ENCODE measurements at places on chromosomes 11 and 22.

DNA sequence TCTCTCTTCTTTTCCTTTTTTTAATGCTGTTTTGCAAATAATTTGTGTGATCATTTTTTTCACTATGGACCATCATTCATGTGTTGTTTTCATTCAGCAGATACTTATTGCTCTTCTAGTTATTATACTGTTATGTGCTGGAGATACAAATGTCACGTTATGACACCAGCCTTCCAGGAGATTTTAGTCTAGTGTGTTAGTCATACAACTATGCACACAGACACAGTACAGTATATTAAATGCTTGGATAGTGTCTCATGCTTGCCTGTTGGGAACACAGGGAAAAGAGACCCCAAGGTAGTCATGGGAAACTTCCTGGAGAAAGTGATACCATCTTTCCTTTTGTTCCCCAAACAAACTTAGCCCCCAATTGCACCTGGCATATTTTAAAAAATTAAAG is 116.1 kb downstream of the UVRAG start:
- DNase-seq: peak; percentile 69

GRCh38 chr11:68680541-68681231 is 3.7 kb upstream of the GAL start:
- no peak for DNase-seq

GRCh38 chr11:100719809-100720221 is 32.7 kb downstream of the ARHGAP42 start:
- peak; percentile 85 for DNase-seq

DNA sequence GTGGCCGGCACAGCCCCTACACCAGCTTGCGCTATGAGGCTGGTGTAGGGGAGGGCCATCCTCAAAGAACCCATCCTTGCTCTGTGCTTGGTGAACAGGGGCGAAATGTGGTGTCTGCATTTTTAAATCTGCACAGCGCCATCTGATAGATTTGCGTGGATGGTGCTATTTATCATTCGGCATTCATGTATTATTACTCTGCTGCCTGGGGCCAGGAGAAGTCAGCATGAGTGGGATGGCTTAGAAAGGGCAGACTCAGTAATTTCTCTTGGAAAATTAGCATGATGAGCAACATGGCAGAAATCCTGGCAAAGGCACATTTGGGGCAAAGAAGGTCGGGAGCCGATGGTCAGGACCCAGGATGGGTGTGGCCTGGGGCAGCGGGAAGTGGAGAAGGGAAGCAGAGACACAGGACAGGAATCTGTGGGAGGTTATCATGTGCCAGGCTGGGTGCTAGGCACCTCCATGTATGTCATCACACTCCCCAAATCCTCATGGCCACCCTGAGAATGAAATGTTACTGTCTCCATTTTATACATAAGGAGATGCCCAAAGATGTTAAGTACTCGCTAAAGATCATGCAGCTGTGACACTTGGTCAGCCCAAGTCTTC is 149.0 kb downstream of the CEP164 start:
- no peak for DNase-seq

- no peak for DNase-seq
Observed at GRCh38 chr11:64237484-64237951, 3.1 kb downstream of the VEGFB start.

DNA sequence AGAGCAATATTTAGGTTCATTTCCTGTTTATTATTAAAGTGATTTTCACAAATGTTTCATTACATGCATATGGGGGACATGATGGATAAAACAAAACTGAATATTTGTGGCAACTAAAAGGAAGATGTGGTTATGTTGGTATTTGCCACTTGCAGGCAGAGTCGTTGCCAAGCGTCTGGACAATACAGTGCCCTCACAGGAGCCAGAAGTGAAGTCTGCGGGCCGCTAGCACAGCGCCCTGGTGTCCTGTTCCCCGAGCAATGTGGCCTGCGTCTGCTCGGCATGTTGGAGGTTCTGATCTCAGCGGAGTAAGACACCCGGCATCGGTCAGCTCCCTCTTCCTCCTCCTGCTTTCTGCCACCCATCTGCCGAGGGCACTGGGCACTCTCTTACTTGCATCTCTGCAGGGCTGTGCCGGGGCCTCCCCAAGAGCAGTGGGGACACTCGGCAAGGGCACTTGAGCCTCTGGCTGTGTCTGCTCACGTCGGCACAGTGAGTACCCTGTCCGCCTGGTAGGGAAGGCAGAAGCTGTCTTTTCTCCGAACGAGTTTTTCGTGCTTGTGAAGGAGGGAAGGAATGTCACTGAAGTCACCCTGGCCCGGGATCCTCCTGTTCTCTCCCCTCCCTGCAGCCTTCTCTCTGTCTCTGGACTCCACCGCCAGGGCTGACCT is 10.5 kb upstream of the TTLL12 start:
- peak; percentile 68 for DNase-seq

GRCh38 chr22:39927544-39927943 is 26.7 kb downstream of the GRAP2 start:
- DNase-seq: no peak

GRCh38 chr11:130785380-130786116 is 130.7 kb downstream of the SNX19 start:
- peak; percentile 21 for DNase-seq

GRCh38 chr22:48742191-48742555 is 1085.5 kb downstream of the BRD1 start:
- DNase-seq: no peak

DNA sequence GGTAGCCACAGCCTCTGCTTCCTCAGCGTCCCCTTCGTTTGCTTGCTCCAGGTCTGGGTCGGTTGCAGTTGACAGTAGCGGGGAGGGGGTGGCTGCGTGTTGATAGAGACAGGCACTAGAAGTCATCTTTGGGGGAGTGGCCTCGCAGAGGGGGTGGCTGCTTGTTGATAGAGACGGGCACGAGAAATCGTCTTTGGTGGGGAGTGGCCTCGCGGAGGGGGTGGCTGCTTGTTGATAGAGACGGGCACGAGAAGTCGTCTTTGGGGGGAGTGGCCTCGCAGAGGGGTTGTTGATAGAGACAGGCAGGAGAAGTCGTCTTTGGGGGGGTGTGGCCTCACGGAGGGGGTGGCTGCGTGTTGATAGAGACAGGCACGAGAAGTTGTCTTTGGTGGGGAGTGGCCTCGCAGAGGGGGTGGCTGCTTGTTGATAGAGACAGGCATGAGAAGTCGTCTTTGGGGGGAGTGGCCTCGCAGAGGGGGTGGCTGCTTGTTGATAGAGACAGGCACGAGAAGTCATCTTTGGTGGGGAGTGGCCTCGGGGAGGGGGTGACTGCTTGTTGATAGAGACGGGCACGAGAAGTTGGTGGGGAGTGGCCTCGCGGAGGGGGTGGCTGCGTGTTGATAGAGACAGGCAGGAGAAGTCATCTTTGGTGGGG is 328.3 kb downstream of the TBC1D22A start:
- peak; percentile 47 for DNase-seq

DNA sequence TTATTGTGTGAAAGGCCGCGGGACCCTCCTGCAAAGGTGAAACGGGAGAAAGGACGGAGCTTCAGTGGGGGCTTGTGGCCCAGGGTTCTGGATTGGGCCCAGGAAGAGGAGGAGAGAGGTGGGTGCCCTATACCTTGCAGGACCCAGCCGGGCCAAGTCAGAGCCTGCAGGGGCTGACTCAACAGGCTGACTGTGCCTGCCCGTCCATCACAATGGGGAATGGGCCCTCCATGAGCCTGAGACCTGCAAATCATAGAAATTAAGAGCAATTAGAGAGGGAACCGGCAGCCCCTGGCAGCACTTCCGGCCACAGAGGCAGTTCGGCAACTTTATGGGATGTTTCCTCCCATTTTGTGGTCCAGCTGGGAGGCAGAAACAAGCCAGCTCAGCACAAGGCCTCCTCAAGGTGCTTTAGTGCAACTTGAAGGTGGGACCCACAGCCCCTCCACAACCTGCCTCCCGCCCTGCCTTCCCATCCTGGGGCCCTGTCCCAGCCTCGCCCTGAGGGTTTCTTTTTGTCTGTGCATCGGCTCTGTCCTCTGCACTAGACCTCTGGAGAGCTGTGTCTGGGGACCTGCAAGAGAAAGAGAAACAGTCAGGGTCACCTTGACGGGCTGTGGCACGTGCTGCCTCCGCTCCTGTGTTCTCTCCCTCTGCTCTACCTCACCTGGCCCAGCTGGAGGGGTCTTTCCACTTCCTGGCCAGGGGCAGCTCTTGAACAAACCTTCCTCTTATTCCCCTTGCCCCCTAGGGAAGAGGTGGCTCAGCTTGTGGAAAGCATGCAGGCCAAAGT is 19.1 kb upstream of the NECTIN1 start:
- no peak for DNase-seq

- no peak for DNase-seq
Observed at GRCh38 chr11:105824457-105825013, 197.5 kb downstream of the MSANTD4 start.

- peak; percentile 4 for DNase-seq
Observed at GRCh38 chr11:113014262-113015097, 53.3 kb downstream of the NCAM1 start.

DNA sequence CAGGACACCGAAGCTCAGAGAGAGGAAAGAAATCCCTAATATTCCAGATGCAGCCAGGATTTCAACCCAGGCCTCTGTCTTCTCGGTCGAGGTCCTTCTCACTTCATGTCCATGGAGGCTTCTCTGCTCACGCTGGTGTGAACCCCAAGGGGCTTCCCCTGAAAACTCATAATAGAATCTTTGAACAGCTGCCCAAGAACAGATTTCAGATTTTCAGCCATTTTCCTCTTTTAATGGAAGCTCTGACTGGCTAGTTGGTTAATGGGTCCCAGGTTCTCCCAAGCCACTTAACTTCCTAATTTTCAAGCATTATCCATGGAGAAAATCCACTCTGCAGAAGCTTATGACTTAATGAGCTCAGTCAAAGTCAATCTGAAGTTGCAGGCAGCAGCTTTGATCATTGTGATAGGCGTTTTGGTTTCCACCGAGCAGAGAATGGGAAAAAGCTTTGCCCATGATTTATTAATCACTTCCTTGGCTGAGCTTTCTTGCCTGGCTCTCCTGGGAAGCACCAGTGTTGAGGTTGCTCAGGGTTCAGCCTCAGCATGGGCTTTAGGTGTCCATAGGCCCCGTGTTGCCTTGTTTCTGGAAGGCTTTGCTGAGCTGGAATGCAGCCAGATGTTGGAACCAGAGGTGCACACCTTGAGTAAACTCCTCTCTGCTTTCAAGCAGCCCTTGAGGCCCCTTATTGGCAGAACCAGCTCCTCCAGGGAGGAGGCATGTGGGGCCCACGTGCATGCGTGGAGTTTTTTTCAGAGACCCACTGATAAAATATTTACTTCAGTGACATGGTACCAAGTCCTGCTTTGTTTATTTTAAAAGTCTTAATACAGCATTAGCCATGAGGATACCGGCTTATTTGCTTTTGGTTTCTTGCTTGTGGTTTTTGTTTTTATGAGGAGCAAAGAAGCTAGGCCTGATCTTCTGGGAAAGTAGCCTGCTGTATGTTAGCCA is 25.5 kb downstream of the LDLRAD3 start:
- no peak for DNase-seq

DNA sequence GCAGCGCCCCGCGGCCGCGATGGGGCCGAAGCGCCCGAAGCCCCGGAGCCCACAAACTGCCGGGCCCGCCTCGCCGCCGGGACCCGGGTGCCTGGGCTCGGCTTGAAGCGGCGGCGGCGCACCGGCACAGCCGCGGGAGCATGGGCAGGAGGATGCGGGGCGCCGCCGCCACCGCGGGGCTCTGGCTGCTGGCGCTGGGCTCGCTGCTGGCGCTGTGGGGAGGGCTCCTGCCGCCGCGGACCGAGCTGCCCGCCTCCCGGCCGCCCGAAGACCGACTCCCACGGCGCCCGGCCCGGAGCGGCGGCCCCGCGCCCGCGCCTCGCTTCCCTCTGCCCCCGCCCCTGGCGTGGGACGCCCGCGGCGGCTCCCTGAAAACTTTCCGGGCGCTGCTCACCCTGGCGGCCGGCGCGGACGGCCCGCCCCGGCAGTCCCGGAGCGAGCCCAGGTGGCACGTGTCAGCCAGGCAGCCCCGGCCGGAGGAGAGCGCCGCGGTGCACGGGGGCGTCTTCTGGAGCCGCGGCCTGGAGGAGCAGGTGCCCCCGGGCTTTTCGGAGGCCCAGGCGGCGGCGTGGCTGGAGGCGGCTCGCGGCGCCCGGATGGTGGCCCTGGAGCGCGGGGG is 346 bp downstream of the FJX1 start:
- peak; percentile 84 for DNase-seq

- no peak for DNase-seq
Observed at GRCh38 chr22:17400305-17400704, 31.0 kb downstream of the CECR2 start.

- DNase-seq: no peak
Observed at GRCh38 chr22:48637231-48637630, 1190.4 kb downstream of the BRD1 start.

- DNase-seq: no peak
Observed at GRCh38 chr22:19571995-19572394, 47.8 kb upstream of the CLDN5 start.

DNA sequence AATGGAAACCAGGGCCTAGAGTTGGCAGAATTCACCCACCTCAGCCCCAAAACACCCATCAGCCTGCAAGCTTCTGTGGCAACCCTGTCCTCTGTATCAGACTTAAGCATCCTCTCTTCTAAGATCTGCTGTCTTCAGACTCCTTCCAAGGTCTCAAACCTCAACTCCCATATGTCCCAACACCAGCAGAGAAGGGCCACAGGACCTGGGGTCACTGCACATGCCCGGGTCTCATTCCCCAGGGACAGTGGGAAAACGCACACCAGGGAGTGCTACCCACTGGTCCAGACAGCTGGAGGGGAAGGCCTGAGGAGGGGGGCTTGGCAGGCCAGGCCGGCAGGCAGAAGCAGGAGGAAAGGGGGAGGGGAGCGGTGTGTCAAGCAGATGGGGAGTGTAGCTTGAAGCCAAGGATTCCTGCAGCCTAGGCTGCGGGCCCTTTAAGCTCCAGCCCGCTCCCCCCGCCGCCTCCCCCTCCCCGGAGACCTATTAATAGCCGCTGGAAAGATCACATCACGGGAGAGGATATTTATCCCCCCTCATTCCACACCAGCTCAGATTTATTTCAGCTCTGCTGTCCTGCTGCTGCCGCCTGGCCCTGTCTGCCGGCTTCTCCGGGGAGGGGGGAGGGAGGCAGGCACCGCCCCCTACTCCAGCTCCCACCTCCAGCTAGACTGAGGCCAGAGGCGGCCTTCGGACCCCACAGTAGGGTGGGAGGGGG is 16.7 kb downstream of the BCL9L start:
- DNase-seq: peak; percentile 84

- peak; percentile 68 for DNase-seq
Observed at GRCh38 chr11:115226556-115226955, 277.7 kb downstream of the CADM1 start.

DNA sequence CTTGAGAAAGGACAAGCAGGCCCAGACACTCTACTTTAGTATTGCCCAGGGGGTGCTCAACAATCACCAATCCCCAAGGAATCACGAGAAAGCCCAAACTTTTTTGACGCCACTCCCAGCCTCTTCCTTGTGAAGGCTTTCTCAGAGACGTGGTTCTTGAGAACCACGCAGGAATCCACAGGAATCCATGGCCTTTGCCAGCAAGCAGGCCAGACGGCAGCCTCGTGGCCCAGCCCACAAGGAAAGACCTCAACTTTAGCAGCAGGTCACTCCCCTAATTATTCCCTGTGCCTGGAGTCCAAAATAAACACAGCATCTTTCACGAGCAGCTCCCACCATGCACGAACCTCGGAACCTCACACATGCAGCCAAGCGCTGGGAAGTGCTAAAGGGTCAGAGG is 104.2 kb downstream of the WT1 start:
- no peak for DNase-seq

GRCh38 chr22:24429411-24430365 is 2.3 kb downstream of the ADORA2A start:
- DNase-seq: peak; percentile 33

GRCh38 chr11:26929806-26930517 is 64.0 kb upstream of the FIBIN start:
- no peak for DNase-seq

GRCh38 chr11:699116-699508 is 3.5 kb downstream of the TMEM80 start:
- DNase-seq: no peak

- no peak for DNase-seq
Observed at GRCh38 chr22:45196926-45197605, 33.3 kb downstream of the NUP50 start.

All from GM23248 (cell line).